Ovary (tissue), 10 donors: ENCODE measurements at places on chromosomes 11 and 22. TPM values are rescaled to one million over a fixed set of nuclear protein-coding genes. Genes with fewer than 3 reads are reported as not detected.

Gene SERPINH1
- polyA plus RNA-seq = 163 TPM

DNA sequence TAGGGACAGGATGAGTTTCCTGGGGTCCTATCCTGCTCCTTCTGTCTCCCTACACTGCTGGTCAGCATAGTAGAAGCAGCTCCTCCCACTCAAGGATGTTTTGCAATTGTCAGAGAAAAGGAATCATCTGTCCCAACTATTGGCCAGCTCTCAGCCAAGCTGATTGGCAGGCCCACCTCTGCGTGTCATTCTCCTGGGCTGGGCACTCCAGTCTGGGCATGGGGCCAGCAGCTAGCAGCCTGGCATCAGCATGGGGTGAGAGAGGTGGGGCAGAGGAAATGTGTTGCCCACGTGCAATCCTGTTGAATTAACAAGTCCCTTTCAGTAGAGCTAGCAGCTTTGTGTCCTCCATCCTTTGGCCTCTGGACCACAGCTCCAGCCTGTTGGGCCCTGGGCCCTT, 14.1 kb downstream of the ANKK1 start:
- no peak for DNase-seq

DNA sequence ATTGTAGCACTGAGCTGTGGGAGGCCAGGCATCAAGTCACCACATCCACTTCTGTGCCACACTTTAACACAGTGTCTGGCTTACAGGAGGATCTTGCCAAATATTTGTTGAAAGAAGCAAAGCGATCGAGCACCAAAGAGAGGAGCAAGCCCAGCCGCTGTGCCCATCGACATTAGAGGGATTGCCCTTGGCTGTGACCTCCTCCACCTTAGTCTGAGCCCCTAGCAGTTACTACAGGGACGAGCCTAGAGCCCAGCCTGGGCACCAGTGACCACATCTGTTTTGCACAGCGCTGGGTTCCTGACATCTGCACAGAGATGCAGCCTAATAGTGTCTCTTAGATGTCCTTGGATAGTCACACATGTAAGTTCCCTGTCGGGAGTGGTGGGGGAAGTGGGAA, 17.7 kb downstream of the GRIK4 start:
- DNase-seq = no peak

DNA sequence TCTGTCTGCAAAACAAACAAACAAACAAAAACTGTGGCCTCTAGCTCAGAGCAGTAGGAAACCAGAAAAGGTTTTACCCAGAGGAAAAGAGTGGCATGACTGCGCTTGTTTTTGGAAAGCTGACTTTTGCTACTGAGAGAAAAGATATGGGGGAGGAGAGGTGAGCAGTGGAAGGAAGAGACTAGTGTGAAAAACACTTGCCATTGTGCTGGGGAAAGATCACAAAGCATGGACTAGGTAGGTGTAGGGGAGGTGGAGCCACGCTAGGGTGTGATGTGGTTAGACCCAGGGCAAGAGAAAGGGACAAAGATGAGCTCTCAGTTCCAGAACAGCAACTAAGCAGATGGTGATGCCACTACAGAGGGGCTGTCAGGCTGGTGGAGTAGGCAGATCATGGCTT, 319.2 kb downstream of the LARGE1 start:
- no peak for DNase-seq

Gene HSPB2
- polyA plus RNA-seq = 11.8 TPM

GRCh38 chr11:43545610-43546009, 134.9 kb upstream of the HSD17B12 start:
- DNase-seq = no peak

GRCh38 chr22:50190182-50190940, 4.6 kb downstream of the TRABD start:
- peak; percentile 68 for DNase-seq

DNA sequence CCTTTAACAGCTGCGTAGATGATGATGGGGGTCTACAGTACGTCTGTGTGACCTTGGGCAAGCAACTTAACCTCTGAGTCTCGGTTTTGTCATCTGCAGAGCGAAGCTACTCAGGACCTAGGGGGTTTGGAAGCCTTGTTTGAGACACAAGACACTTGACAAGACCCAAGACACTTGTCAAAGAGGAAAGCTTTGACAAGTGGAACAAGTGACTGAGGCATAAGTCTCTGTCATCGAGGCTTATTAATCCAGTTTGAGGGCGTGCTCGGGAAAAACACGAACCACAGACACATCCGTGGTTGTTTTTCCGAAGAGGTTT, 732 bp upstream of the PC start:
- DNase-seq = no peak

Gene POGLUT3
- 38.2 TPM for polyA plus RNA-seq

Gene CD3G
- 1.4 TPM for polyA plus RNA-seq

DNA sequence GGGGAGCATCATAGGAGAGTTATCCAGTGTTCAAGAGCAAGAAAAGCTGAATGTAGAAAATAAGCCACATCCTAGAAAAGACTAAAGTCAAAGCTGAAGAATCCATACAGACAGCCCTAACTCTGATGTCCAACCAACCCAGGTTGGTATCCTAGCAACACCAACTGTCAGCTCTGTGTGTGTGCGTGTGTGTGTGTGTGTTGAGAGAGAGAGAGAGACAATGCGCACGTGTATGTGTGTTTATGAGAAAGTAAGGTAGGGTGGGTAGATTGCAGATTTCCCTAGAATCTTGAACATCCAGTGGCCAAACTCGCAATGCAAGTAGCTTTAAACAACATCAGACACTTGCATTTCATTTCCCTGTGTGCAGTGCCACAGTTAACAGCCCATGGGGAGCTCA, 274.9 kb downstream of the FAM181B start:
- no peak for DNase-seq

DNA sequence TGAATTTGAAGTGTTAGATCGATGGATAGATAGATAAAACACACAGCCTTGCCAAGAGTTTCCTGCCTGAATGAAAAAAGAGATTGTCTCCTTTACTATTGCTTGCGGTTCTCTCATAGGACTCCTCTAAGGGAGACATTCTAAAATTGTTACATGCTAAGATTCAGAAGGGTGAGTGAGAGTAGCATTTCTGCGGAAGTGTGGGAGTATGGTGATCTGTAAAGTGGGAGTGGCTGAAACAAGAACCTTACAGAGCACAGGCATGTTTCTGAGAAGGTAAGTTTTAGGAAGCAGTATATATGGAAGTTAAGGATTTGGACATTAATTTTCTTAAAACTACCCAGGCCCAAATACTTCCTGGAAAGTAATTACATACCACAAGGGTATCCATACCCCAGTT, 139.6 kb downstream of the TRIM44 start:
- DNase-seq = no peak
